NCI-H1436 (cell line): ENCODE measurements at places on chromosomes 3 and 15.

DNA sequence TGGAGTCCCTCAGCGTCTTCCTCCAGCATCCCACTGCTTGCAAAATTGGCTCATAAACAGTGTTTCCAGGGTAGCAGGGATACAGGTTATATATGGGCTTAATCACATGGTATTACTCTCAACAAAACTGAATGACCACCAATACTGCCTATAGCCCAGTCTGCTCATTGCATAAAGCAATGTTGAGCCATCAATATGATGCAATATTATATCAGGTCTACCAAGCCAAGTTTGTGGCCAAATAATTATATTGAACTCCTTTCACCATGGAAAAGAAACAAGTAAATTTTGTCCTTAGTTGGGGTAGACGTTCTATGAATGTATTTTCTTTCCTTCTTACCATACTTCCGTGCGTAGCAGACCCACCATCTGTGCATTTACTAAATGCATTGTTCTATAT is 652.3 kb downstream of the ROBO1 start:
- no peak for DNase-seq

DNA sequence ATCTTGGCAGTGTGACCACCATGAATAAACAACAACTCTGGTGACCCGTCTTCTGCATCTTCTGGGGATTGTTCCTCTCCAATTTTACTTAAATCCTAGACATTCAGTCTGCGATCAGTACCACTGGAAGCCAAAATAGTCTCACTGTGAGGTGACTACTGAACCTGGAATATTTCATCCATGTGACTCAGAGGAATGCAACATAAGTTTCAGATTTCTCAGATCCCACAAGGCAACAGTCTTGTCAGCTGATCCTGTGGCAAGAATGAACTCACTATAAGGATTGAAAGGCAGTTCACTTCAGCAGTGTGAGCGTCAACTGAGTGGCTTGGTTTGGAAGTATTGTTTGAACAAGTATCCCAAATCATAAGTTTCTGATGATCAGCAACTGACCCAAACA is 13.2 kb downstream of the NSUN3 start:
- no peak for DNase-seq

DNA sequence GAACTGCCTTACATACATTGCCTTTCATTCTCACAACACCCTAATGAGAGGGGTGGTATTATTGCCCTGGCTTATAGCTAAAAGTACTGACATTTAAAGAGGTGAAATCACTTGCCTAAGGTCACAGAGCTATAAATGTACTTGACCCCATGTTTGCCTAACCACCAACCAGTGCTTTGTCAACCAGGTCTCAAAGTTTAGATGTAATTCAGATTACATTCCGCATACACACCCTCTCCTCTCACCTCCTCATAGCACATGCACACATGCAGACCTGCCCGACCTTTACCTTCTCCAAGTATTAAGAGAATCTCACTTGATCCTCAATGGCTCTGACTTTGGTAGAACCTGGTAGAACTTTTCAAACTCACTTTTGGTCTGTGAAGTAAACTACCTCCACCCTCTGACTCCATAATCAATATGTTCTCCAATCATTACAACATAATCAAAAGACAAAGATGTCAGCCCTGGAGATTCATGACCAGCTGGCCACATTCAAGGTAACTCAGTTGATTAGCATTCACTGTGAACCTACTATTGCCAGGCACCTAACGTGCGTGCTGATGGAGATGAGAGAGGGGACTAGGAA is 63.2 kb upstream of the HES1 start:
- no peak for DNase-seq

DNA sequence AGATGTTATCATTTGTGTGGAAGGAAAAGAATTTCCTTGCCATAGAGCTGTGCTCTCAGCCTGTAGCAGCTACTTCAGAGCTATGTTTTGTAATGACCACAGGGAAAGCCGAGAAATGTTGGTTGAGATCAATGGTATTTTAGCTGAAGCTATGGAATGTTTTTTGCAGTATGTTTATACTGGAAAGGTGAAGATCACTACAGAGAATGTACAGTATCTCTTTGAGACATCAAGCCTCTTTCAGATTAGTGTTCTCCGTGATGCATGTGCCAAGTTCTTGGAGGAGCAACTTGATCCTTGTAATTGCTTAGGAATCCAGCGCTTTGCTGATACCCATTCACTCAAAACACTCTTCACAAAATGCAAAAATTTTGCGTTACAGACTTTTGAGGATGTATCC is 15.1 kb downstream of the KLHL24 start:
- no peak for DNase-seq

DNA sequence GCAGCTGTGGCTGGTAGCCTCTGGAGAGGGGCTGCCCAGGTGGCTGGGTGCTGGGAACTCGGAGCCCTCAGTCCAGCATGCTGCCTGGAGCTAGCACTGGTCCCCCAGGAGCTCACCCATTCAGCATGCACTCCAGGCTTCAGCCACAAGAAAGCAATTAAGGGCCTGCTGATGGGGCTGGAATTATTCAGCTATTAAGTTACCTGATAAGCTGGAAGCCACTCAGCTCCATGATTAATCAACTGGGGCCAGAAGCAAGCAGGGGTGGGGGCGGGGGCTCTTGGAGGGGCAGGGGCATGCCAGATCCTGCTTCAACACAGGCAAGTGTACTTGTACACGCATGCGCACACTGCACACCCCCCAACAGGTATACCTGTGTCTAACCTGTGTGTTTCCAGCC is 22.1 kb upstream of the TMEM115 start:
- peak; percentile 41 for DNase-seq

- no peak for DNase-seq
Observed at GRCh38 chr15:31843426-31844055, 186.8 kb upstream of the CHRNA7 start.
